ENCODE measurements at places on chromosomes 7 and 10. TPM values are rescaled to one million over a fixed set of nuclear protein-coding genes. Genes with fewer than 3 reads are reported as not detected.

CFAP58 gene
- 0.64 TPM for total RNA-seq

PRSS2 gene
- total RNA-seq: 9.3 TPM

UCMA gene
- total RNA-seq: not detected

ADCYAP1R1 gene
- 2.5 TPM for total RNA-seq

AKR1C8 gene
- 1.3 TPM for total RNA-seq

FRMPD2 gene
- total RNA-seq: not detected

GNGT1 gene
- total RNA-seq: not detected

CHCHD2 gene
- total RNA-seq: 249 TPM

TFR2 gene
- 0.29 TPM for total RNA-seq

FAM25C gene
- total RNA-seq: not detected

WNT2 gene
- total RNA-seq: 0.45 TPM

GRIFIN gene
- total RNA-seq: not detected

PFKP gene
- total RNA-seq: 37.9 TPM

GRCh38 chr7:130942211-130942964 lies 208.4 kb upstream of the KLF14 start:
- no peak for DNase-seq

GRCh38 chr10:31756729-31757110 lies 171.9 kb downstream of the ARHGAP12 start:
- no peak for DNase-seq

DNA sequence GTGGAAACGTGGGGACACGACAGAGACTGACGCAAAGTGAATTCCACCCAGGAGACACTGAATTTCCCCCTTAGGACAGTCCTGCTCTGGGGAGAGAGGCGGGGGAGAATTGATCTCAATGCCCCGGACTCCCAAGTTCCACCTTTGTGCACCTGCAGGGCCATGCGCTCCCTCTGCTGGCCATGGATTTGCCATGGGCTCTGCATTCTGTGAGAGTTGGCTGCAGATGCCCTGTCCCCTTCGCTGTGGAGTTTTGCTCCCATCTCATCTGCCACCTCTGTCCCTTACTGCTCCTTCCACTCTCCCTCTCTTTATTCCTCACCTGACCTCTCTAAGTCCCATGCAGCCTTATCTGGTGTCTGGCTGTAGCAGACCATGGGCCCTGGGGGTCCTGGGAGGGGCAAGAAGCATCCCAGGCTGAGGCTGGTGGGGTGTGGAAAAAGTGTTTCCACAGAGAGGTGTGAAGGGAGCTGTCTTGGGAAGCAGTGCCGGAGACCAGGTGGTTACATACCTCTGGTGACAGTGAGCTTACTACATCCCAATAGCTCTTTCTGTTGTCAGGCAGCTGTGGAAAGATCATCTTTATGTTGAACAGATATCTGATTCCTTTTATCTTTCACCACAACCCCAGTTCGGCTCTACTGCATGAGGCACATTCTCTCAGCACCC lies 14.3 kb downstream of the GHRHR start:
- DNase-seq: peak; percentile 83

DNA sequence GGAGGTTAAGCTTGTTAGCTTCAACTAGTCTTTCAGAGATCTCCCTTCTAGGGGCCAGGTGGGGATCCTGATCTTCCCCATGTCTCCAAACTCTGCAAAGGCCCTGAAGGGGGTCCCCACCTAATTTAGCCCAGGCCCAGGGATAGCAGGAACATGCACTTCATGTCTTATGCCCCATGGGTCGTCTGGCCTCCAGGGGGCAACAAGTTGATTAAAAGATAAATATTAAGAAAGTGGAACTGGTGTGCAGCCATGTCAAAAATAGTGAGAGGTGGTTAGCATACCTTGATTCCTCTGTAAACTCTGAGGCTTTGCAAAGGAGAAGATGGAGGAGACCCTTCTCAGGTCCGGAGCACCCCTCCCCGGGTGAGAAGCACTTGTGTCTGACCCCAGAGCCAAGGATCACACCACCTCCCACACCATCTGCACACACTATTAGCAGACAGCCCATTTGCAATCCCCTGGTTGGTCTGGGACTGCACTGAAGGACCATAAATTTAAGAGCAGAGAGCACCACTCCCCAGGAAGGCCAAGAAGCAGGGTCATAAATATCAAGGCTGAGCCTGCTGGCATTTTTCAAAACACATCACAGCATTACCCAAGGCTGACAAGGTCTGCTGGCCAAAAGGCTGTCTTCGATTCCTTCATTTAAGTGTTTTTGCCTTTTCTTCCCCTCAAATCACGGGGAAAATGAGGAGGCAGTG lies 44.2 kb upstream of the LRRC18 start:
- peak; percentile 22 for DNase-seq

- DNase-seq: no peak
Measured at GRCh38 chr7:96598421-96598820, 111.2 kb downstream of the SEM1 start.

DNA sequence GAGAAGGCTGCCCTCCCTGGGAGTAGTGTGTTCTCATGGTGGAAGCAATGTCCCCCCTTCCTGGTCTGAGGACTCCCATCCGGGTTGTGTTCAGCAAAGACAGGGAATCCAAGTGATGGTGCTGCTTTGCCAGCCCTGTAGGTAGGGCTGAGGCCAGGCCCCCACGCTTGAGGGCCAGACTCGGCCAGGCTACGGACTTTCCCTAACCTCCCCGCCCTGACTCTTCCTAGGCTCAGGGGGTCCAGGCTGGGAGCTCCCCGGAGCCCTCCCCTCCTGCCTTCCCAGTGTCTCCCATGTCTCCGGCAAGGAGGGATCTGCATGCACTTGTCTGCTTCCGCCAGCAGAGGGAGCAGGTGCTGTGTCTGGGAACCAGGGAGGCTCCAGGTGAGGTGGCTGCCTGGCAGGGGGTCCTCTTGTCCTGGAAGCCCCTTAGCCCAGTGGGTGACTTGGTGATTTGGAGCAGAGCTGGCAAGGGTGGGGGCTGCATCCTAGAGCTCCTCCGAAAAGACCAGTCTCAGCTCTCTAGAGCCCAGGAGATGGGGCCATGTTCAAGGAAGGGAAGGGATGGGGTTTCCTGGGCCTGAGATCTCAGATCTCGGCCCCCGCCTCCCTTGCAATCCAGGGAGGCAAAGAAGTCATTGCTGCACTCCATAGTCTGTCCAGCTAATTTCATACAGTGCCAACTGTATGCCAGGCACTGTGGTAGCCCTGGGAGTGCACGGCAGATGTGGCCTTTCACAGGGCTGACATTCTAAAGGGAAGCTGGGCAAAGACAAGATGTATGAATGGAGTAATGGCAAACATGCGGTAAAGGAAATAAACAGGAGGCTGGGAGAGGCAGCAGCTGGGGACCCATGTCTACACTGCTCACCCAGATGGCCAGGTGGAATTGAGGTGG lies 20.3 kb upstream of the SFRP5 start:
- no peak for DNase-seq

GRCh38 chr10:58662314-58662713 lies 149.6 kb downstream of the BICC1 start:
- DNase-seq: no peak

- DNase-seq: no peak
Measured at GRCh38 chr10:44301781-44302355, 83.0 kb downstream of the CXCL12 start.

- DNase-seq: no peak
Measured at GRCh38 chr7:131370523-131370968, 42.9 kb downstream of the MKLN1 start.

GRCh38 chr10:49614242-49615198 lies 683 bp downstream of the CHAT start:
- DNase-seq: peak; percentile 43

DNA sequence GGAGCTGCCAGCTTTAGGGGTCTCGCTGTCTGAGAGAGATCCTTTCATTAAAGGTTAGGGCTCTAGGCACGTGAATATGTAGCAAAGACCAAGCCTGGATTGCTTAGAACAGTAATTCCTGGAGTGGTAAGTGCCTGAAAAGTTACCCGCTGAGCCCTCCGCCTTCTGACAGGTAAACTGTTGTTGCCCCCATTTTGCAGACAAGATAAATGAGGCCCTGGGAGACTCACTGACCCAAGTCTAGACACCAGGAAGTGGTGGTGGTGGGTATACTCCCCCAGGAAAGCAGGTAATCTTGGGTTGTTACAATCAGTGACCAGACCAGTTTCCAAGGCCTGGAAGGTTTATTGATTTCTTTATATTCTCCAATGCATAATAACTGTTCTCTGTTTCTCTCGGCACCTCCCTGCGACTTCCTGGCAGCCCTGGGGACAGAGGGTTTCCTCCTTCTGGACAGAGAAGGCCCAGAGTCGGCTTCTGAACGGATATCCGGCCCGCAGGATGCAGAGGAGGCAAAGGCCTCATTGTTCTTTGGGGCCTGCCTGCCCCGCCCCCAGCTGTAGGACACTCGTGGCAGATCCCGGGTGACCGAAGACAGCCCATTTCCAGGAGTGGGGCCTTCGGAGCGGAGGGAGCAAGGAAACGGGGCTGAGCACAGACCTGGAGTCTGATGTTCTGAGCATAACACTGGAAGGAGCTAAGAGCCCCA lies 1.3 kb upstream of the GRK5 start:
- DNase-seq: no peak

GRCh38 chr7:139875821-139876241 lies 46.8 kb downstream of the TBXAS1 start:
- no peak for DNase-seq

GRCh38 chr7:71120096-71120495 lies 11.8 kb upstream of the GALNT17 start:
- DNase-seq: no peak

GRCh38 chr10:102868911-102869257 lies 386 bp upstream of the AS3MT start:
- DNase-seq: no peak

- DNase-seq: no peak
Measured at GRCh38 chr7:57423768-57424167, 26.2 kb upstream of the ZNF716 start.

DNA sequence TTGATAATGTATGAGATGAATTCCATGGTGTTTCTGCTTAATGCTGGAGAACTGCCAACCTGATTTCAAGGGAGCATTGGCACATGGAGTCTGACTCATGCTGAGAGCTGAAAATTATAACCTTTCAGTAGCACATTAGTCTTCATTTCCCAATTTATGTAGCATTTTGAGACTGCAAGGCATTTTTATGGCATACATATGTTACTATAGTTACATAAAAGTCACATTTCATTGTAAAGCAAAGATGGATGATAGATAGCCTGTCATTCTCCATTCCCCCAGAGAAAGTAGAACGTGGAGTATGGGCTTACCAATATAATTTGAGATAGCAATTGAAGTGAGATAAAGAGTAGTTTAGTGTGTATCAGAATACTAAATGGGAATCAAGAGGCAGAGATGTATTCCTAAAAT lies 103.1 kb downstream of the SLC16A9 start:
- DNase-seq: no peak

DNA sequence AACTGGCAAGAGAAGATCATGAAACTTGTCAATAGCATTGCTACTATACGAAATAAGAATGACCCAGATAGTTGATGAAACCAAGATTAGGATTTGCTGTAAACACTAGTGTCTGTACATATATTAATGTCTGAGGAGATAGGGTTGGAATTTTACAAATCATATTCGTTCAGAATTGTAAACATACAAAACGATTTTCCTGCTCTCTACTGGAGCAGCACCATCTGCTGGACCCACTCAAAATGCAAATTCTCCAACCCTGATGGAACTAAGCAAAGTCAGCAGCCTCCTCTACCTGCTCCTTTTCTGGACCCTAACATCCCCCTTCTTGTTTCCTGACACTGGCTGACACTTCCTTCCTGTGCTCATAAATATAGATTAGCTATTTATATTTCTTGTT lies 29.4 kb upstream of the SGMS1 start:
- DNase-seq: no peak

DNA sequence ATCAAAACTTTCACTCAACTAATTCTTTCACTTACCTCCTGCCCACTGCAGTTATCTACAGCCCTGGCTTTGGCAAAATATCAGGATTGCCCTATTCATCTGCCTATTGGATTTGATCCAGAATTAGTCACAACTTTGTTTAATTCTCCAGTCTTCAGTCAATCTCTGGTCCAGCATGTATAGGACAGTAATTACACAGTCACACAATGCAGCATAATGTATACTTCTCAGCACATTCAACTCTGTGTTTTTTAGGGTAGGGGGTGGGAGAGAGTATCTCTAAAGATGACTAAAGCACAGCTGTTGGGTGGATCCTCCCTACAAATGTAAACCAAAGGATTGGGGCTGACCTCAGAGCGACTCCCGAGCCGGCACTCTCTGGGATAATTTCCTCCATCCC lies 17.7 kb upstream of the NRP1 start:
- no peak for DNase-seq

DNA sequence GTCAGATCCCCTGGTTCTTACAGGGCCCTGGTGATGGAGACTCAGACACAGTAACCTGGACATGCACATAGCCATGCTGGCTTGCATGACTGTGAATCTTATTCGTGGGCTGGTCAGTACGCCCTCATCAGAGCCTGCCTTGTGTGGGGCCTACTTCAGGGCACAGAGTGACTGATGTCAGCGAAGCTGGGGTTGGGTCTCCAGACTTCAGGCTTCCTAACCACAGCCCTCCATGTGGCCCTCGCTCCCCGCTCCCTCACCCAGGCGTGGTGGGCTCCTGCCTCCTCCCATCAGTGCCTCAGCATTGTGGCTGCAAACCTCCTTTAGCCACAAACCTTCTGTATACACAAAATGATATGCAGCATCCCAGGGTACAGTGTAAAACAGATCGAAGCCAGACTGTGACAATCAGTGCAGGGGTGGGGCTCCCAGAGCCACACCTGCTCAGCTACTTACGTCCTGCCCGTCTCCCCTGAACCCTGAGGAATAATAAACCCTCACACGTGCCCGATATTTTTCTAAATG lies 7.1 kb upstream of the C10orf105 start:
- DNase-seq: no peak

DNA sequence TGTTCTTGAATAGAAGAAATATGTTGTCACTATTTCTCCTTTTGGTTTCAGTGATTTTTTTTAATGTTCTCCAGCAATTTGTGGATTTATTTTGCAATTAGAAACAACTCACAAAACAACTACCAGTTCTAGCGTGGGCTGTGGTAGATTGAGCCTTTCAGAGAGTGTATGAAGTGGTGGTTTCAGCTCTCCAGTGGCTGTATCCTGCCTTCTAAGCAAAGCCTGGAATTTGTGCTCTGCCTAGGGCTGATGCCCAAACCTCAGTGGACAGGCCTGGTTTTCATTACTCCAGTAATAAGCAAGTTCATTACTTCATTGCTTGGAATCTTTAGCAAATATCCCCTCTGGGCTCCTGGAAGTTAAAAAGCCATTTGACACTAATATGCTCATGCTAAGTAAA lies 35.9 kb downstream of the APBB1IP start:
- DNase-seq: no peak

DNA sequence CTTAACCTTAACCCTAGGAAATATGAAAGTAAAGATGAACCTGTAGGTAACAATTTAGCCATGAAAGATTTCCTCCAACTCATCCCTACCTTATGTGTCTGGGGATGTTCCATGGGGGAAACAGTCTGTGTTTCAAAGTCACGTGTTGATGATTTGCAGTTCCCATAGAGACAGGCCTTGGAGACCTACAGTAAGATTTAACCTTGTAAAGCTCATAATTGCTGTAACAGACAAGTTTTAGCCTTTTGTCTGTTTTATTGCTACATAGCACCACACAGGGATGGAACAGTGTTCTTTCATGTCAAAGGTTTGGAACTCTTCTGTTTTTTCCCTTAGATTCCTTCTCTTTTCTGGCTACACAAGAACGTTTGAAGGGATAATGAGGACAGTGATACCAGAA lies 35.2 kb upstream of the ITGA8 start:
- DNase-seq: no peak

Data from mesenteric fat pad (tissue), 1 donor.